ENCODE measurements at places on chromosomes 16 and 17.

DNA sequence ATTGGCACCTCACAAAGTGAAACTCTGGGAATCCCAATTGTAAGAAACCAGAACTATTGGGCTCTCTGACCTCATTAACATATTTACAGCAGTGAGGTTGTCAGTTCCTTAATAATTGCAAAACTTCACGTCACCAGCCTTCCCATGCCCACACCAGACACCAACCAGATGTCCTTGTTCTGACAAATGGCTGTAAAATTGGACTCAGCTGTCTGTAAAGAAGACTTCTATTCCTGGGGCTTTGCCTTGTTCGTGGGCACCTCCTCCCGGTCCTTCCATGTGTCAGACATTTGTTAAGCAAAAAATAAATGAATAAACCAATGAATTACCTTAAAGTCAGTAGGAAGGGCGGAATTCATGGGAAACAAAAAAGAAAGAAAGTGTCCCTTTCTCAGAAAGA is 284.3 kb upstream of the CDH11 start:
- H3K36me3 ChIP-seq: no peaks in the 10 kb centered on the region
- H3K27ac ChIP-seq: no peak overlapping the region
- no peak for DNase-seq
- no peaks in the 10 kb centered on the region for H3K4me1 ChIP-seq
- H3K27me3 ChIP-seq: no peaks in the 10 kb centered on the region

GRCh38 chr17:3963237-3964201 is 718 bp downstream of the ATP2A3 start:
- peak; percentile 73 for DNase-seq
- H3K27me3 ChIP-seq: no peaks in the 10 kb centered on the region
- H3K36me3 ChIP-seq: peaks cover 10% of the 10 kb centered on the region

GRCh38 chr17:80223142-80223815 is 3.1 kb downstream of the SLC26A11 start:
- H3K27me3 ChIP-seq: peaks cover 4% of the 10 kb centered on the region
- H3K27ac ChIP-seq: no peak overlapping the region
- peaks cover 15% of the 10 kb centered on the region for H3K4me1 ChIP-seq
- no peak for DNase-seq

DNA sequence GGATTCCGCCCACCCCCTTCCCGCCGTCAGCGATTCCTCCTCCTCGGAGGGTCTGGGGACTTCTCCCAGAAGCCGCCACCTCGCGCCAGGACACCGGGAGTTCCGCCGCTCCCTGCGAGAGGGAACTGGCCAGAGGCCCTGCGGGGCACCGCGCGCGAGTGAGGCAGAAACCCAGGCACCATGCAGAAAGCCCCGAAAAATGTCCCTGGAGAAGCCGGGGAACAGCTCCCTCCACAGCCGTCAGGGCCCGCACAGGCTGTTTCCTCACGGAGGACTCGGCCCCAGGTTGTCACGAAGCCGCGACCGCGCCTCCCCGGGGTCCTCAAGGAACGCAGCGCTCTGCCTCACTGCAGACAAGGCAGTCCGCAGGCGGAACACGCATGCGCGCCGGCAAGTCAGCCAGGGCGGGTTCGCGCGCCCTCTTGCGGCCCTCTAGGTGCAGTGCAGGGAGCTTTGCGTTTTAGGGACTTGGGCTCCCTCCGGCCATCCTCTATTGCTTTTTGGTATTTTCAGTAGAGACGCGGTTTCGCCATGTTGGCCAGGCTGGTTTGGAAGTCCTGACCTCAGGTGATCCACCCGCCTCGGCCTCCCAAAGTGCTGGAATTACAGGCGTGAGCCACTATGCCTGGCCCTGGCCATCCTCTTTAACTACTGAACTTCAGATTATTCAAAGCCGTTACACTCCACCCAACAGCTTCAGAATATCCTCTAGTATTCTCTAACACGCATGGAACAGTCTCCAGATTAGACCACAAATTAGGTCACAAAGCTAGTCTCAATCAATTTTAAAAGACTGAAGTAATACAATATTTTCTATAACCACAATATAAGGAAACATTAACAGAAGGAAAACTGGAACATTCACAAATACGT is 20.3 kb upstream of the ZNF287 start:
- peaks cover 1% of the 10 kb centered on the region for H3K4me1 ChIP-seq
- peaks cover 16% of the 10 kb centered on the region for H3K27me3 ChIP-seq
- peak overlapping the region; percentile 73 for H3K4me3 ChIP-seq
- H3K27ac ChIP-seq: no peak overlapping the region
- DNase-seq: peak; percentile 97

GRCh38 chr17:66429680-66430079 is 127.3 kb downstream of the PRKCA start:
- H3K36me3 ChIP-seq: no peaks in the 10 kb centered on the region
- H3K27ac ChIP-seq: no peak overlapping the region
- no peak overlapping the region for H3K4me3 ChIP-seq
- peaks cover 4% of the 10 kb centered on the region for H3K27me3 ChIP-seq
- H3K4me1 ChIP-seq: no peaks in the 10 kb centered on the region

GRCh38 chr17:63189082-63189481 is 223.0 kb downstream of the TANC2 start:
- DNase-seq: no peak
- peaks cover 32% of the 10 kb centered on the region for H3K4me1 ChIP-seq
- H3K4me3 ChIP-seq: no peak overlapping the region
- no peaks in the 10 kb centered on the region for H3K27me3 ChIP-seq

DNA sequence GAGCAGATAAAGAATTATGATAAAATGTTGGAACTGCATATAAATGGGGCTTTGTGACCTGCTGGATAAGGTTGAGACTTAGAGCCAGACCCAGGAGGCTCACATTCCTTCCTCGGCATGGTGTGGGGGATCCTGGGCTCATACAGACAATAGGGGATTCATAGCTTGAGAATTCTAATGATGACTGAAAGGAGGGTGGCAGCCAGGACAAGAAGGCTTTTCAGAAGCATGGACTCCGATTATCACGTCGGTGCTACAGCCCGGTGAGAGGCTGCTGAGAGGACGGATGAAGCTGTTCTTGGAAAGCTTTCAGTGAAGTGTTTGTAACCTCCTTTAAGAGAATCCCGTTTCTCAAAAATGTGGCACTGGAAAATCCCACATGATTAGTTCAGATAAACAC is 167.2 kb downstream of the ANKFN1 start:
- no peak overlapping the region for H3K27ac ChIP-seq
- H3K36me3 ChIP-seq: peaks cover 2% of the 10 kb centered on the region
- H3K4me3 ChIP-seq: no peak overlapping the region
- no peaks in the 10 kb centered on the region for H3K4me1 ChIP-seq

- H3K4me3 ChIP-seq: no peak overlapping the region
- no peak for DNase-seq
Measured at GRCh38 chr17:17325816-17326215, 22.6 kb downstream of the NT5M start.

DNA sequence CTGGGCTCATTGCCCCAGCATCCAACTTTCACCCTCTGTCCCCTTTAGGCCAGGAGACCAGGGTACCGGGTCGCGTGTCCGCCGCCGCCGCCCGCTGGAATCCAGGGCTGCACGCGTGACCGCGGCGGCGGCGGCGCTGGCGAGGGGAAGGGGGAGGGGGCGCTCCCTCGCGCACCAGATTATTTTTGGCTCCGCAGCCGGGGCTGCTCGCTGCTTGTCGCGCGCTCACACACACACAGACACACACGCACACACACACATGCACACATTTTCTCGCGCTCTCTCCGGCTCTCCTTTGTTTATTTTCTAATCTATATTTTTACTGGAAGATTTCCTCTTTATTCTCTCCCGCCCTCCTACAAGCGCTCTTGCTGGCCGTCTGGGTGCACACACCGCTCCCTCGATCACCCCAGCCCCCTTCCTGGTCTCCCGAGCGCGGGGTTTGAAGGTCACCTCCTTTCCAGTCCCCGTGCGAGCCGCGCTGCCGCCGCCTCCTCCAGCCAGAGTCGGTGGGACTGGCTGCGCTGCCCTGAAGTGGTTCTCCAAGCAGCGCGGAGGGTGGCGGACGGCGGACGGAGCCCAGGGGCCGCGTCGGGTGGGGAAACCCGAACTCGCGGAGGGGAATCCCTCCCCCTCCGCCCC is 921.4 kb upstream of the EEF2KMT start:
- DNase-seq: no peak
- no peak overlapping the region for H3K27ac ChIP-seq
- no peaks in the 10 kb centered on the region for H3K4me1 ChIP-seq

GRCh38 chr17:7915611-7916384 is at the start of gene RNF227:
Gene RNF227, minus strand, starts transcription at chr17:7916289. Its CDS starts 94 bp downstream, at chr17:7916195.
- peak within 1 kb of the TSS; percentile 92 for H3K27ac ChIP-seq
- peak; percentile 74 for DNase-seq
- H3K36me3 ChIP-seq: no peaks in the 10 kb centered on the region
- H3K27me3 ChIP-seq: no peaks in the 10 kb centered on the region

GRCh38 chr17:31830971-31831858 is 27.8 kb downstream of the COPRS start:
- no peak overlapping the region for H3K27ac ChIP-seq
- DNase-seq: no peak
- H3K4me3 ChIP-seq: no peak overlapping the region

- DNase-seq: peak; percentile 43
- peak overlapping the region; percentile 83 for H3K4me3 ChIP-seq
- H3K4me1 ChIP-seq: peaks cover 12% of the 10 kb centered on the region
Measured at GRCh38 chr17:2215616-2216364, 87.8 kb downstream of the SMG6 start.

DNA sequence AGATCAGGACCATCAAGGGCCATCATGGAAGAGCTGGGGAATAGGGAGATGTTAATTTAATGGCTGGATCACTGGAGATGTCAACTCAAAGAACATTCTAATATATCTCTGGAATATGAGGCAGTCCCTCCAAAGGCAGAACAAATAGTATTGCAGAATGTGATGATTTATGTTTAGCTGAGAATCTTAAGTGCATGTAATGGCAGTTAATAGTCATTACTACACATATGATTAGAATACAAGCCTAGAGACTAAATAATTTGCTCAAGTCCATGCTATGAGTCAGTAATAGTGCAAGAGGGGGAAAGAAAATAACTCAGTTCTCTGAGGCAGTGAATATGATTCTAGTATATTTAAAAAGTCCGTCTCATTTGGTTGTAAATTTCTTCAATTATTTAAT is 32.3 kb downstream of the SNTB2 start:
- H3K27ac ChIP-seq: no peak overlapping the region
- no peak for DNase-seq
- no peaks in the 10 kb centered on the region for H3K36me3 ChIP-seq
- no peaks in the 10 kb centered on the region for H3K4me1 ChIP-seq

DNA sequence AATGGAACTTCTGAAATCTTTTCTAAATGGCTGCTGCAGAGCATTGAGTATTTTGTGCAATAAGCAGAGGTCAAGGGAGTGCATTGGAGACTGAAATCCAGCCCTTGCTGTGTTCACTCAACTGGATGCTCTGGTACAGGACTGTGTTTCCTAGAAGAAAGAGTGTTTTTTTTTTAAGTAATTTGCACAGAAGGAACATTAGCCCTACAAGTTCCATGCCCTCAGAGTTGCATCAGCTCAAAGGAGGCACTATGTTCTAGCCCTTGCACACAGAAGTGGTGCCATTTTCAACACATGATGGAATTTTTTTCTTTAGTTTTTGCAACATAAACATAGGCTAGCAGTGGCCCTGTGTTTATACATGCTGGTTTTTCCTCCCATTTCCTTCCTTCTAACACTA is 144.1 kb upstream of the HLF start:
- H3K4me3 ChIP-seq: no peak overlapping the region
- no peak overlapping the region for H3K27ac ChIP-seq
- no peaks in the 10 kb centered on the region for H3K27me3 ChIP-seq
- no peaks in the 10 kb centered on the region for H3K4me1 ChIP-seq
- DNase-seq: no peak
- H3K36me3 ChIP-seq: peaks cover 2% of the 10 kb centered on the region

- H3K36me3 ChIP-seq: no peaks in the 10 kb centered on the region
- H3K4me3 ChIP-seq: no peak overlapping the region
- no peaks in the 10 kb centered on the region for H3K27me3 ChIP-seq
- peaks cover 7% of the 10 kb centered on the region for H3K4me1 ChIP-seq
- DNase-seq: no peak
- H3K27ac ChIP-seq: no peak overlapping the region
Measured at GRCh38 chr17:64739316-64740058, 77.4 kb upstream of the SMURF2 start.
